Renal cortical epithelial cell (primary cell): ENCODE measurements at places on chromosomes 4 and X.

DNA sequence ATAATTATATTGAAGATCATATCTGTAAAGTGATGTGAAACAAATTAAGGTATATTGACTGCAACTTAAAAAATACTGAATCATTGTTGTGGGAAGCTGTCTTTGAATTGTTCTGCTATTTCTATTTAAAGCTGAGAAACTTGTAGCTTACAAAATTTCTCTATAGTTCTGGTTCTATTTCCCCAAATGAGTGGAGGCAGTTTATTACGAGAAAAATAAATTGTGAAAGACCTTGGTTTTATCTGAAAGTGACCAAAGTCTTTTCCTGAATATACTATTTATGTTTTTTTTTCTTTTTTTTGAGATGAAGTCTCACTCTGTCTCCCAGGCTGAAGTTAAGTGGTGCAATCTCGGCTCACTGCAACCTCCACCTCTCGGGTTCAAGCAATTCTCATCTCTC, 165.4 kb downstream of the SH3BGRL start:
- no peak for DNase-seq

GRCh38 chr4:78298618-78299017, 241.5 kb downstream of the FRAS1 start:
- no peak for DNase-seq

DNA sequence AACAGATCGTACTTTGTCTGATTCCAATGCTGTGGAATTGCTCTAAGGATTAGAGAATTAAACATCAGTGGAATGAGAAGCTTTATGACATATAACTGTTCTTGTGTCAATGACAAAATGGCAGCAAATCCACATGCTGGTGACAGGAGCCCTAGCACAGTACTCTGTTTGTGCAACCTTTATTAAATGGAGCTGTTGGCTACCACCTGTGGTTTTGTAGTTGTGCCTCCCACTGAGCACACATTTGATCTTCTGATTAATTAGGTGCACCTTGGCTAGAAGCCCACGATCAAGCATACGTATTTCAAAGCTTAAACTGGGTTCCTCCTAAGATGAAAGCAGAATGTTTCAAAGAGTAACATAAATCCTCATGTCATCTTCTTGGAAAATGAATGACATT, 394.0 kb upstream of the IGFBP7 start:
- DNase-seq, result no peak

GRCh38 chr4:158018221-158018830, 154.5 kb downstream of the GASK1B start:
- no peak for DNase-seq

DNA sequence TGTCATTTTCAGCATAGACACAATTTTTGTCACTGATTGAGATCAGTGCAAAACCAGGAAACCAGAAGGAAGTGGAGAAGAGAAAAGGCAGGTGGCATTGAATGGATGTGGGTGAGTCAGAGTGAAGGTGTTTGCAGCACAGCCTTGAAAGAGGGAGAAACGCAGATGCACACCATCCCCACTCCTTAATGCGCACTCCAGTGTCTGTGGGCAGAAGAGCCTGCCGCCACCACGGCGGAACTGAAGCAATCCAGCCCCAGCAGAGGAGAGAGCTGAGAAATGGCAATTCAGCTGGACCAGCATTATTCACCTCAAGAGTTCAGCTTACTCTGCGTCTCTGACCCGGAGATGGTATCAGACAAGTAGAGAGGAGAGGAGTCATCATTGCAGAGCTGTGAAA, 393.1 kb upstream of the FRG1 start:
- DNase-seq, result no peak

GRCh38 chrX:23631136-23631535, 36.2 kb upstream of the PRDX4 start:
- DNase-seq, result no peak

GRCh38 chr4:77581724-77582123, 23.9 kb upstream of the CXCL13 start:
- peak; percentile 63 for DNase-seq

DNA sequence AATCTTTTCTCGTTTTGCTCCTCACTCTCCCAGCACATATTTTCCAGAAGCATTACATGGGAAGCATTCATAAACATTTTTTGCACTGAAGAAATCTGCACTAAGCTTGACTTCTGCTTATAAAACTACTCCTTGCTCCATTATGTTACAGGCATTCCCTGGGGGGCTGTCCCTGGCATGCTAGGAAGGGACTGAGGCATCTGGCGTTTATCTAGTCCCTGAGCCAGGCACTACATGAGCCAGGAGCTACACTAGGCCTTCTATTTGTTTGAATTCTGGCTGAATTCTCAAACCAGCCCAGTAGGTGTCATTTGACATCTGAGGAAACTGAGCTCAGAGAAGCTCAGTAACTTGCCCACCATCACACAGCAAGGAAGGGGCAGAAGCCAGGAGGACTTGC, 43.3 kb downstream of the NHSL2 start:
- DNase-seq, result no peak

DNA sequence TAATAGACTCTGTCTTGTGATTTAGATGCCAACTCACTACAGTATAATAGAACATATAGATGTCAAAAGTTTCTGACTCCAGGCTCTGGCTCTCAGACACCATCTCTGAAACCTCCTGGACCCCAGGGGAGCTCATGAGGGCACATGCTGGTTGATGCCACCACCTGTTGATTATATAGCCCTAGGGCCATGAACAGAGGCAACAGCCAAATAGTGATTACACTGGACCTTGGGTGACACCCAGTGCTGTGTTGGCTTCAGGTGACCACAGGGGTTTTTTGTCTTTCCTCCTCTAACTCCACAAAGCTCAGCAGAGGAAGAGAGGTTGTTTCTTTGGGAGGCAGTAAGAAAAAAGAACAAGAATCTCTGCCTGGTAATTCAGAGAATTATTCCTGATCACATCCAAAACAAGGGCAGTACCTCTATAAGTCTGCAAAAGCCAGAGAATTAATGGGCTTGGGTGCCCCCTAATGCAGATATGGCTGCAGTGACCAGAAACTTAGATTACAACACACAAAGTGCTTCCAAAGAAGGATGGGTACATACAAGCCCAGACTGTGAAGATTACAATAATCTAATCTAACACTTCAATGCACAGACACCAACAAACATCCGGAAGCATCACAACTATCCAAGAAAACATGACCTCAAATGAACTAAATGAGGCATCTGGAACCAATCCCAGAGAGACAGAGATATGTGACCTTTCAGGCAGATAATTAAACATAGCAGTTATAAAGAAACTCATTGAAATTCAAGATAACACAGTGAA, 1920.6 kb downstream of the ARAP2 start:
- DNase-seq, result no peak

- DNase-seq, result no peak
Measured at GRCh38 chrX:154802947-154803346, 2.3 kb downstream of the MPP1 start.

DNA sequence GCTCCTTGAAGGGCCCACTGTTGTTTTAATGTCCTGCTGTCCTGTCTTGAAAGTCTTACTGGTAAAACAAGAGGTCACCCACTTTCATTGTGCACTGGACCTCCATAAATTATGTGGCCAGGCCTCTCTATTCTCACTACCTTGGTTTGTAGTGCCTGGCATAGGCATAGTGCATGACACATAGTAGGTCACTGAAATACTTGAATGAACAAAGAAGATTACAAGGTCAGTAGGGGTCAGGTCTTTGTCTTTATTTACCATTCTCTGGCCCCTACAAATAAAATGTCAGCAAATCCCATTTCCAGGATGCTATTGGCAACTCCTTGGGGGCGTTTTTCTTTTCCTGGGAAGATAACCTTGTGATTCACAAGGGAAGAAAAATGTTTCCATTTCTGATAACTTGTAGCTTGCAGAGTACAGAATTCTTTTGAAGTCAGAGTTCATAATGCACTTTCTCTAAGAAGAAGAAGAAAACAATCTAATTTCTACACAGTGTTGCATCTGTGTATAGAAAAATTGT, 1.4 kb downstream of the PGM2 start:
- no peak for DNase-seq

GRCh38 chr4:126264839-126265238, 950.1 kb downstream of the FAT4 start:
- DNase-seq, result peak; percentile 42

DNA sequence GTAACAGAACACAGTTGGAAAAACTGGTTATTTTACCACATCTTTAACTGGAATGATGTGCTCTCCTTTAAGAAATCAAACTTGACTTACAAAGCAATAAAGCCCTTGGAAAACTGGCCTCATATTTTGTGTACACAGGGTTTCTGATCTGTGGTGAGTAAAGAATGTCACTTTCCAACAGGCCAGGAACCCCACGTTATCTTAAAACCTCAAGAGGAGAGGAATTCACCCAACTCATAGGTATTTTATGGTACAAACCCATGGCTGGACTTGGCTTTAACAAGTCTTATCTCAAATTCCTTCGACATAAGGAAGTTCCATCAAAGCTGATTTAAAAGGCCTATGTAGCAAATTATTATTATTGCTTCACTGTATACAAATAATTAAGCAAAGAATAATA, 1735.1 kb downstream of the PCDH7 start:
- DNase-seq, result no peak

- DNase-seq, result no peak
Measured at GRCh38 chrX:152733261-152733975, at the start of the genes CSAG1 and MAGEA12. Gene CSAG1 (minus strand): TSS chrX:152733721. CDS start chrX:152732460, 1,261 bp downstream. Gene MAGEA12 (plus strand): TSS chrX:152733757. CDS start chrX:152736162, 2,405 bp downstream.

DNA sequence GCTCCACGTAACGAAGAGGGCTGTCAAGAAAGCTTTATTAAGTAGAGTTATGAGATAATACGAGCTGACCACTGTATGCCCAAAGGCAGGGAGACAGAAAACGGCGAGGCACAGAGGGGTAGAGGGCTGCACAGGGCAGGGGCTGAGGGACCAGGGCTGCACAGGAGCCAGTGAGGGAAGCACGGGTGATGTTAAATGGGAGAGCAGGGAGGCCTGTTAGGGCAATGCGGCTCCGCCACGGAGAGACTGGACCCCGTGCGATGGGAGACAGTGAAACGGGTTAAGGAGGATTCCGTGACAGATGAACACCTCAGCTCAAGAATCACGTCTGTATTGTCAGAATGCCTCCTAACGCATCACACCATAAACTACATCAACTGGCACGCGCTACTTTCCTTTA, 25.1 kb downstream of the FAT1 start:
- DNase-seq, result no peak

- no peak for DNase-seq
Measured at GRCh38 chr4:52292245-52292644, 241.1 kb downstream of the SPATA18 start.

GRCh38 chr4:174490451-174490961, 31.8 kb downstream of the HPGD start:
- peak; percentile 27 for DNase-seq

DNA sequence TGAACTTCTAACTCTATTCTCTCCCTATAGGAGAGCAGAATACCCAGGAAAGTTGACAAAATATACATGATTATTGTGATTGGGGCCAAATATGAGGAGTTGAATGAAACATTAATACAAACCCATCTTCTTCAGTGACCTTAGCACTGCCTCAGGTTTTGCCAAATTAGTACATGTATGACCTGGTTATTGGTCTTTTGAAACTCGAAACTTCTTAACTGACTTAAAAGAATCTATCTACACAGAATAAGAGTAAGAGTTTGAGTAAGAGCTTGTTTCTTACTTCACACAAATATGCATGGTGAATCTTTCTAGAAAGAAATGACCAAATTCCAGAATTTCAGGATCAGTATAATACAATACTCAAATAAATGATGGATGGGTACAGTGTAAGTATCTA, 213.0 kb upstream of the GK2 start:
- no peak for DNase-seq

DNA sequence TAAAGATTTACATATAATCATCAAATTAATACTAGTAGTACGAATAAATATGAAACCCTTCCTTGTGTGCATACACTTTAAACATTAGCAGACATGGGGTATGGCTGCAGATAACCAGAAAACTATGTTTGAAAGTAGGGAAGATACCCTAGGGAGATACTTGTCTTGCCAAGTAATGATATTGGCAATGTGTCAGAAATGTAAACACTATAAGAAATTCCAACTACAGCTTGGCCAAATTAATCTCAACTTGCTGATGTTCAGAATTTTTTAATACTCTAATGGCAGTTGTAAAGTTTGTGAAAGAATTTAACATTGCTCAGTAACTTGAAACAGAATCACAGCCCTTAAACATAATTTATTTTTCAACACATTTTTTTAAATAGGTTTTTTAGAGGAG, 27.4 kb upstream of the HPGD start:
- no peak for DNase-seq

DNA sequence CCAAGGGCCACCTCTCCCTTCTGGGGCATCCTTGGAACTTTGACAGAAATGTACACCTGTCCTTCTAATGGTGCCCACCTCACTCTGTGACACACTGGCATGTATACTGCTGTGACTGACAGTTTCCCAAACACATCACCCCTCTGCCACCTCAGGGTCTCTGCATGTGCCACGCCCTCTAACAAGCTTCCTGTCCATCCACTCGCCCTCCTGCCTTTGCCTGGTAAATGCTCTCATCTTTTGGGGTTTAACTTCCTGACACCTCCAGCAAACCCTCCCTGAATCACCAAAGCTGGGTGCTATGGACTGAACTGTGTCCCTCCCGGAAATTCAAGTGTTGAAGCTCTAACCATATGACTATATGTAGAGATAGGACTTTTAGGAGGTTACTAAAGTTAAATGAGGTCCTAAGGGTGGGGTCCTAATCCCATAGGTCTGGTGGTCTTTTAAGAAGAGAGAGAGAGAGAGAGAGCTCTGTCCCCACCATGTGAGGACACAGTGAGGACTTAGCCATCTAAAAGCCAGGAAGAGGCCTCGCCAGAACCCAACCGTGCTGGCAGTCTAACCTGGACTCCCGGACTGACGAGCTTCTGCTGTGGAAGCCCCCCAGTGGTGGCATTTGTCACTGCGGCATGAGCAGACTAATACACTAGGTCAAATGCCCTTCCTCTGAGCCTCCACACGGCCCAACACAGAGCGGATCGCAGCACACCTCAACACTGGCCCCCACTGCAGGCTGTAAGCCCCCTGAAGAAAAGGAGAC, 95.6 kb downstream of the AFAP1 start:
- DNase-seq, result peak; percentile 54

- peak; percentile 92 for DNase-seq
Measured at GRCh38 chr4:156322592-156322991, 368.9 kb upstream of the CTSO start.

GRCh38 chr4:108035691-108036090, 46.0 kb downstream of the HADH start:
- DNase-seq, result no peak

- peak; percentile 50 for DNase-seq
Measured at GRCh38 chr4:108651014-108651791, 804 bp downstream of the OSTC start.

DNA sequence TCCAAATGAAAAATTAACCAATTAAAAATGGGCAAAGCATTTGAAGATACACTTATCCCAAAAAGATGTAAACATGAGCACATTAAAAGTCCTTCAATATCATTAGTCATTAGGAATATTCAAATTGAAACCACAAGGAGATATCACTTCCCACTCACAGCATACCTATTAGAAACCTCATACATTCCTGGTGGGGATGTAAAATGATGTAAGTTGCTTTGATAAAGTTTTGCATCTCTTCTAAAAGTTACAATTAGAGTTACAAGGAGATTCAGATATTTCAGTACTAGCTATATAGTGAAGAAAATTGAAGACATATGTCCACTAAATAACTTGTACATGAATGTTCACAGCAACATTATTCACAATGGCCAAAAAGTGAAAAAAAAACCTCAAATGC, 1109.3 kb upstream of the LCORL start:
- peak; percentile 57 for DNase-seq

GRCh38 chr4:36533944-36534343, 252.5 kb downstream of the DTHD1 start:
- DNase-seq, result no peak
